NCI-H748 treated with DMSO at 0.1 percent for 48 hours (cell line): ENCODE measurements at places on chromosomes 3 and 15.

GRCh38 chr3:179430277-179430870, 20.9 kb downstream of the GNB4 start:
- DNase-seq, result no peak

DNA sequence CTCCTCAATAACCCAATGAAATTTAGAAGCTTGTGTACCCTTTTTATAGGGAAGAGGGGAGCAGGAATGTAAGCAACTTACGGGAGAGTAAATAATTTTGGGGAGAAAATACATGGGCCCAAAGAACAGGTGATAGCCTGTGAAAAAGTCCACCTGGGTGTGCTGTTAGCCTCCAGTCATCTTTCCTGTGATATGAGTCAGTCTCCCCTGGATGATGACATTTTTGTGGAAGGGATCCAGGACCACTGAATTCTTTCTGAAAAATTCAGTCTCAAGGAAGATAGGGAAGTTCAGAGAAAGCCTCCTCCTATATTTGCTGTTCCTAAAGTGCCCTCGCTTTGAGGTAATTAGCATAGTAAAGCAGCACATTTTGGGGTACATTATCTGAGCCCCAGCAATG, 149.8 kb downstream of the SQOR start:
- no peak for DNase-seq

- no peak for DNase-seq
These were observed 68.9 kb downstream of the NPTN start for GRCh38 chr15:73564255-73564654.

GRCh38 chr15:85621094-85621493, 173.6 kb downstream of the KLHL25 start:
- no peak for DNase-seq

DNA sequence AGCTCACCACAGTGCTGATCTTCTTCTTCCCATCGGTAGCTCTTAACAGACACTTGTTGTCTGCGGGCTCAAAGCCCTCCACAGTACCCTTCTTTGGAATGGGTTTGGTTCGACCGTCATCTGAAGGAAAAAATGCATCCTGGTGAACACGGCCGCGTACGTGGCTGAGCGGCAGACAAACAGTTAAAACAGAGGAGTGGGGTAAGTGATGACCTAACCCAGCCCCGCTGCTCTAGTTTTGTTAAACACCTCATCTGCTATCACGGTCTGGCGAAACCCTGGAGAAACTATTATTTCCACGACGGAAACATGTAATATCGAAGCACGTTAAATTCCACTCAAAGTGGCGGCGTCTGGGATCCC, 725 bp downstream of the SRP14 start:
- DNase-seq, result no peak

GRCh38 chr15:66865622-66866611, 163.9 kb downstream of the SMAD6 start:
- no peak for DNase-seq

DNA sequence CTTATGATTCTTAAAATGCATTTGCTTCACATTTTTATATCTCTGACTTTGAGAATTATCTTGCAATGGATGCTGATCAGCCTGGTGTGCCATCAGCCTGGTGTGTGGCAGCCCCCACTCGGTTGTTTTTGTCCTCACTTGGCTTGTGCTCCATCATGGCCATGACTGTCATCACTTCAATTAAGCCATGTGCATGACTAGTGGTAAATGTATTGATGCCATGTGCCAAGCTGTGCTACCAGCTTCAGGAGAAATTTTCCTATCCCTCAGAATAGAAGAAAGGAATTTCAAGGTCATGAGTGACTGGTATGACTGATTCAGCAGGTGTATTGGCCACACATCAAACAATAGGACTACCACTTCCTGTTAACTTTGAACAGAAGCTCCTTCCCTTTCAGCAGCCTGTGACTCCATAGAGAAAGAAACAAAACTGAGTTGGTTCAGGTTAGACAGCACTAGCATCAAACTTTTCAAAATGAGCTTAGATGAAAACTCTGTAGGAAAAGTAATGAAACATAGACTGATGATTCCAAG, 251.7 kb downstream of the GRM7 start:
- DNase-seq, result no peak

DNA sequence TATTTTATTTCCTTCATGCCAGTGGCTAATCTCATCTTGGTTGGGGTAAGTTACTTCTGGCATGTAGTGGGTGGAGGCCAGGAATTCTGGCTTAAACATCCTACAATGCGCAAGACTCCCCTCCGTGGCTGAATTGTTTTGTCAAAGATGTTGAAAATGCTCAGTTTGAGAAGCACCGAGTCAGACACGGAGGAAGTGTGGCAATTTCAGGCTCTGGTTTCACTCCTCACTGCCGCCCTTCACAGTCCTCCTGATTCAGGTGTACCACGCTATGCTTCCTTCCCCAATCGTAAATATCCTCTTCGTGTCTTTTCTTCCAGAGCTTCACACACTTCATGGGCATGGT, 150.7 kb downstream of the OPA1 start:
- no peak for DNase-seq

- DNase-seq, result no peak
These were observed 80.9 kb upstream of the DCBLD2 start for GRCh38 chr3:98982351-98982750.

- peak; percentile 1 for DNase-seq
These were observed 49.1 kb downstream of the IQCH start for GRCh38 chr15:67303490-67304363.
